ENCODE measurements at places on chromosomes 12 and 14. TPM values are rescaled to one million over a fixed set of nuclear protein-coding genes. Genes with fewer than 3 reads are reported as not detected.

Gene PTCSC3
- total RNA-seq: not detected

Gene E2F7
- total RNA-seq: not detected

Gene PLXNC1
- 5.7 TPM for total RNA-seq

Gene HCAR2
- total RNA-seq: 7.7 TPM

Gene CFAP54
- 1.7 TPM for total RNA-seq

Gene FBRSL1
- total RNA-seq: 2.4 TPM

Gene PRH1
- total RNA-seq: 36.4 TPM

Gene MYO1A
- total RNA-seq: not detected

Gene GSG1
- not detected for total RNA-seq

Data from subcutaneous adipose tissue (tissue), 4 donors.